ENCODE measurements at places on chromosomes 1 and 21.

- no peak for DNase-seq
Measured at GRCh38 chr1:68322837-68323687, 90.7 kb upstream of the WLS start.

DNA sequence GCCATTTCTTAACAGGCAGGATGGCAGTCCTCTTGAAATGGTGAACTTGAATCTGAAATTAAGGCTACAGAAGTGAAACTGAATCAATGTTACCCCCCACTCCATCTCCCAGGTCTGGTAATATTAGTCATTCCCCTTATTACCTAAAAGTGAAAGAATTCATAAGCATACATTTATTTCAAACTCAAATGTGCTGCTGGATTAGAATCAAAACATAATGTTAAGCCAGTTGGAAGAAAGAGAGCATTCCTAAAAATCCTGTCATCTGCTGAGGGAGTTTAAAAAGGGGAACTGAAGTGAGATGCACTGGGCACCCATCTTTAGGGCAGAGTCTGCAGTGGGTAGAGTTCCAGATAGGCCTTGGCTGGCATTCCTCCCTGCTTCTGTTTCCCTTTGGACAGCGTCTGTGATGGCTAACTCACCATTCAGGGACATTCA is 17.4 kb downstream of the KIAA0319L start:
- no peak for DNase-seq

DNA sequence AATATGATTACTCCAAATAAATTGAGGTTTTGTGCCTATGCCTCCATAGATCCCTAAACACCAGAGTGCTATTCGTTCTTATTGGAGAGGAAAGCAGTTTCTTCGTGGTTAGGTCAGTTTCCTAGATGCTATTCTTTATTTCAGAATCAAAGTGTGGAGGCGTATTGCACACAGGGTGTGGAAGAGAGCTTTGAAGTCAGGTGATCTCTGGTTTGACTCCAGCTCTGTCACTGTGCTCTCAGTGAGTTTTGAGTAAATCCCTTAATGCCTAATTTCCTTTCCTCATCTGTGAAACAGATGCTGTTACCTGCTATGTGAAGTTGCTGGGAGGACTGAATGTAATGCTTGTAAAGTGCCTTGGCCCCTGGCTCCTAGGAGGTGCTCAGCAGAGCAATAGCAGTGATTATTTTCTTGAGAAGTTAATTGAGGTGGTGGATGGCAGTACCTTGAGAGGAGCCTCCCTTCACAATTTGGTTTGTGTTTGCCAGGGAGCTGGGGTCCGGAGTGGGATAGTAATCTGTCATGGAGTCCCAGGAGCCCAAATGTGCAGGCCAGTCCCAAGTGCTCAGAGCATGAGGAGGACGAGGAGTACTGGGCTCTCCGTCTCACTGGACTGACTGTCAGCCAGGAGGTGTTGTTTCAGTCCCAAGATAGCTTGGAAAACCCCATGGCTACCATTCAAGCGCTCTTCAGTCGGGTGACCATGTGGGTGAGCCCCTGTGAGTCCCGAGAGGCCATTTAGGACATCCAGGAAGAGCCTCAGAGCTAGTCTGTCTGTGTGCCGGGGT is 14.9 kb downstream of the NTPCR start:
- DNase-seq = no peak

DNA sequence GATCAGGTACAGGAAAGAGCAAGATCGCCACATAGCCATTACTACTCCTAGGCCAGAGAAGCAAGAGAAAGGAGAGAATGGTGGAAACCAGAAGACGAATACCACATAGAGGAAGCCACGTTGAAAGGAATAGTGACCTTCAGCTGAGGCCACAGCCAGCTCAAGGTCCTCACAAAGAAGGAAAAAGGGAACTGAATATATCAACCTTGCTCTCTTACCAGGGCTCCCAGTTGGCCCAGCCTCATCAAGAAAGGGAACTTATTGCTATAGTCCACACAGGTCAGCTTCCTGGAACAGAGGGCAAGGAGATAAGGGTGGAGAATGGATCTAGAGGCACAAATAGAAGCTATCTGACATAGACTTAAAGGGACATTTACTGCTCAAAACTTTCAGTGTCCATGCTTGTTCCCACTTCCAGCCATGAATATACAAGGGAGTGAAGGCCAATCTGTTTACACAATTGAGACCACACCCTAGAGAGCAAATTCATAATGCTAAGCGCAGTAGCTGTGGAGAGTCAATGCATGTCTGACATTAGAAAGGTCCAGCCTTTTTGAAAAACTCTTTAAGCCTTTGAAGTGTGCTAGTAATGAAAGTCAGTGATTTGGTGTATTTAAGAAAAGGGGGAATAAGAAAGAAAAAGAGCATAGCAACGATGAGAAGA is 120.7 kb upstream of the ZC3H11B start:
- DNase-seq = no peak

- DNase-seq = no peak
Measured at GRCh38 chr21:46459356-46460112, 843 bp downstream of the DIP2A start.
